Renal cortical epithelial cell (primary cell): ENCODE measurements at places on chromosomes 4 and X.

DNA sequence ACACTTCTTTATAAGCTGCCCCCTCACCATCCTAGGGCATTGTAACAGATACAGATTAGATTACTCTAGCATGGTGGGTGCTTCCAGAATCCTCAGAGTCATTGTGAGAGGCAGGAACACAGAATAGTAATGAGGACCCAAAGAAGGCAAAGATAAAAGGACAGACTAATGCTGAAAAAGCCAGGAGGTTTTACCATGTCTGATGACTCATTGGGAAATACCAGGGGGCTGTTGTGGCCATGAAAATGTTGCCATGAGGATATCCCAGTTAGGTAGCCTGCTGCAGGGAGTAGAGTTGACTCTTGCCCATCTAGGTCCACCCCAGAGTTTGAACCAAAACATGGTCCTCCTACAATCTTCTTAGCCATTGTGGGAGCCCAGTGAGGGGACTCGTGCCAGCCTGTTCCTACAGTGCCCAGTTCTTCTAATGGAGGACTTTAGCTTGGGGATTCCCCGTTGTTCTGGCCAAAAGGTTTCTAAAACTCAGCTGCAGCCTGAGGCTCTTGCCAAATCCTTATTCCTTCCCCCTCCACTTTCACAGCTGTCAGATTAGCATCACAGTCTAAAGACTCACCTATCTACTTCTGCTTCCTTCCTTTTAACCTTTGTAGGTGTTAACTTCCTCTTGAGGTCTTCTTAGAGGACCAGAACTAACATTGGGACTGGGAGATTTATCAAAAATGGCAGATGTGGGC lies 586.0 kb upstream of the AADAT start:
- DNase-seq: peak; percentile 28

- no peak for DNase-seq
Observed at GRCh38 chr4:173398779-173399415, at the start of gene SCRG1. SCRG1 (minus strand) TSS chr4:173399116; CDS start chr4:173391414, 7,702 bp downstream.

GRCh38 chr4:181982437-181982836 lies 260.8 kb upstream of the TENM3 start:
- no peak for DNase-seq

DNA sequence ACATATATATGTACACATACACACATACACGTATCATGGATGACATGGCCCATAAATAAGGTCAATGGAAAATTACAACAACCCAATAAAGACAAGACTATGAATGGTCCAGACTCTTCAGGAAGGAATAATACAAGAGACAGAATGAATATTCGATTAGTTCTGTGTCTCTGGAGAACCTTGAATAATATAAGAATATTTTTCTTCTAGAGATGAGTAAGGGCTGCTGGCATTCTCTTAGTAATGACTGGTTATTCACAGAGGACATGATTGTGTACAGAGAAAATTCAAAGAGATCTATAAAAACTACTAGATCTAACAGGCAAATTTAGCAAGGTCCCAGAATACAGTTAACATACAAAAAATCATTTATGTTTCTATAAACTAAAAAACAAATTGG lies 23.3 kb downstream of the SPIN4 start:
- no peak for DNase-seq

DNA sequence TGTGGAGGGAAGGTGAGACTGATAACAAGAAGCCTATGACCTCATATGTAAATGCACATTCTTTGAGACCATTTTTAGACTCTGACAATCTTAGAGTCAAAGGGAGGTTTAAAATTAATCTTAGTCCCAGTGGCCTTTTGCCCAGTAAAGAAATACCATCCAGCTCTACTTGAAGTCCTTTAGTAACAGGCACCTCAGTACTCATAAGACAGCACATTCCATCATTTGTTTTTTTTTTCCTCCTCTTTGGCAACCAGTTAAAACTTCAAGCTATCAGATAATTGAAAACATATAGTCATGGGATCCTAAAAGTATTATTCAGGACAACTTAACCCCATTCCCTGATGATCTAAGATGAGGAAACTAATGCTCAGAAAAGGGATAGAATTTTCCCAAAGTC lies 4.6 kb downstream of the EDA2R start:
- DNase-seq: no peak

GRCh38 chr4:39660045-39660444 lies 21.4 kb upstream of the SMIM14 start:
- no peak for DNase-seq

GRCh38 chr4:71446479-71447081 lies 107.8 kb downstream of the SLC4A4 start:
- DNase-seq: no peak

GRCh38 chr4:103306870-103307375 lies 108.8 kb upstream of the CENPE start:
- DNase-seq: no peak

GRCh38 chrX:143437439-143437838 lies 79.8 kb downstream of the SPANXN3 start:
- DNase-seq: peak; percentile 33

- DNase-seq: peak; percentile 51
Observed at GRCh38 chr4:80767944-80768343, 262.6 kb upstream of the BMP3 start.

- DNase-seq: no peak
Observed at GRCh38 chrX:21843179-21843578, 3.8 kb downstream of the MBTPS2 start.

DNA sequence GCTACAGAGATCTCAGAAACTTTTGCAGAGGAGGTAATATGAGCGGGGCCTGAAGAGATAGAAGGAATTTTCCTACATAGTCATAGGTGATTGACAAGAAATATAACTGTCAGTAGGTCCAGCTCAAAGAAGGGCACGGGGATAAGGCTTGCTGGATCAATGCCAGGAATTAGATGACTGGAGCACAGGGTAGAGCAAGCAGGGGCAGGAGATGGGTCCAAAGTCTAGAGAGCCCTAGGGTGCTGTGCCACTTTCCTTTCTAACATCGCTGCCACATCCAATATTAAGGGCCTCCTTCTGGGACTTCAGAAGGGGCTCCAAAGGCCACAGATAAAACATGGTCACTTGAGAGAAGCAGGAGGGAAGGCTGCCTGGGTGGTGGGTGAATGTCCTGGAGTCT lies 402.2 kb downstream of the MID1IP1 start:
- no peak for DNase-seq

DNA sequence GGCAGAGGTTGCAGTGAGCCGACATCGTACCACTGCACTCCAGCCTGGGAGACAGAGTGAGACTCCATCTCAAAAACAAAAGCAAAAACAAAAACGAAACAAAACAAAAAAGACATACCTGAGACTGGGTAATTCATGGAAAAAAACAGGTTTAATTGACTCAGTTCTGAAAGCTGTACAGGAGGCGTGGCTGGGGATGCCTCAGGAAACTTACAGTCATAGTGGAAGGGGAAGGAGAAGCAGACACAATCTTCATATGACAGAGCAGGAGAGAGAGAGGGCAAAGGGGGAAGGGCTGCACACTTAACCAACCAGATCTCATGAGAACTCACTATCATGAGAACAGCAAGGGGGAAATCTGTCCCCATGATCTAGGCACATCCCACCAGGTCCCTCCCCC lies 229.5 kb downstream of the STK32B start:
- DNase-seq: no peak

DNA sequence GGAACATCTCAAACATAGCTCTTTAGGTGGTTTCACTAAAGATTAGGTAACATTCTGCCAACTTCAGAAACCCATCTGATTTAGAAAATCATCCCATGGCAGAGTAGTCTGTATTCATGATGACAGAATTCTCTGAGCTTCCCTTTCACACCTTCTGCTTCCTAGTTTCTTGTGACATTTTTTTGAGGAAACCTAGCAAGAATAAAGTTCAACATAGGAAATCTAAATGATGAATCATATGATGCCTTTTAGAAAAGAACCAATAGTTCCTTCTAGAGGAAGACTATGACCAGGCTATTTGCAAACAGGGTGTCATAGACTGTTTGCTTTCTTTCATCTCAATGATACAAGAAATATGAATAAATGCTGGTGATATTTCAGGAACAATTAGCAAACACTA lies 49.8 kb upstream of the CAMK2D start:
- DNase-seq: peak; percentile 18

- DNase-seq: no peak
Observed at GRCh38 chrX:96376266-96376665, 308.4 kb upstream of the DIAPH2 start.

DNA sequence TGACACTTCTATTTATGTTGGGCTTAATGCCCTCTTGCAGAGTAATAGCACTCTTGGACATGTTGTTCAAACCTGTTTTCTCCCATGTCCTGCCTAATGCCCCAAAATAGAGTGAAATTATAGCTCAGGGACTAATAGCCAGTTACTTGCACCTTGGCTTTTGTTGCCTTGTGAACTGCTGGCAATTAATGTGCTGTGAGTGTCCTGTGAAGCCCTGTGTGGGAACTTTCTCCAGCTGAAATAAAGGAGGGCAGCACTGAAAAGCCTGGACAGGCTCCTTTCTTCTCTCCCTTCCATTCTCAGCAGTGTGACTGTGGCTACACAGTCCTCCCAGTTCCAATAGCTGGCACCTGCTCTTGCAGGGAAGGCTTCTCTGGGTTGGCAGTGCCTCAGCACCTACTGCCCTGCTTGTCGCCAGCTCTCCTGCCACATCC lies 72.4 kb downstream of the DCLK2 start:
- no peak for DNase-seq

DNA sequence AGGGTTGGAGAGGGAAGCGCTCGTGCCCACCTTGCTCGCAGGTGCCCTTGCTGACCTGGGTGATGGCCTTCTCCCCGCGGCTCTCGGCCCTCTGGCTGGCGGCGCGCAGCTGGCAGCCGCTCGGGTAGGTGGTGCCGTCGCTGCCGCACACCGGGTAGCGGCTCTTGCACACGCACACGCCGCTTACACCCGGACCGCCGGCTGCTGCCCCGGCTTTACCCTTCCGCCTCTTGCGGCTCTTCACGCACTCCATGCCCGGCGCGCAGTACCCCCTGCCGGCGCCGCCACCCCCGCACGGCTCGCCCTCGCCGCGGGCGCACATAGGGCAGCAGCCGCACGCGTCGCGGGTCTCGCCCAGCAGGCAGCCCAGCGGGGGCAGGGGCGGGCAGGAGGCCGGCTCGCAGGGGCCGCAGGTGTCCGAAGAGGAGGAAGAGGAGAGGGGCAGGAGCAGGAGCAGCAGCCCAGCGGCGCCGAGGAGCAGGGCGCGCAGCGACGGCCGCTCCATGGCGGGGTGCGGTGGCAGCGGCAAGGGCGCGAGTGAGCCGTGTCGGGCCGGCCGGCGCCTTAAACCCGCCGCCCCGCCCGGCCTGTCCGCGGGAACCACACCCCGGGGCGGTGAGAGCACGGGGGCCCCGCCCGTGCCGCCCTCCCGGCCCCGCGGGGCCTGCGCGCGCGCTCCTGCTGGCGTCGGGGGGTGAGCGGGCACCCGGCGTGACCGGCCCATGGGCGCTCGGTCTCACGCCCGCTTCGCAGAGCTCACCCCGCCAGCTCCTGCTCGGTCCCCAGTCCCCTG lies at the start of gene IGFBP7:
Gene IGFBP7, minus strand, starts transcription at position 539 of the 793 bp plus-strand sequence. Its CDS starts 34 bp downstream, at position 505.
- DNase-seq: no peak

DNA sequence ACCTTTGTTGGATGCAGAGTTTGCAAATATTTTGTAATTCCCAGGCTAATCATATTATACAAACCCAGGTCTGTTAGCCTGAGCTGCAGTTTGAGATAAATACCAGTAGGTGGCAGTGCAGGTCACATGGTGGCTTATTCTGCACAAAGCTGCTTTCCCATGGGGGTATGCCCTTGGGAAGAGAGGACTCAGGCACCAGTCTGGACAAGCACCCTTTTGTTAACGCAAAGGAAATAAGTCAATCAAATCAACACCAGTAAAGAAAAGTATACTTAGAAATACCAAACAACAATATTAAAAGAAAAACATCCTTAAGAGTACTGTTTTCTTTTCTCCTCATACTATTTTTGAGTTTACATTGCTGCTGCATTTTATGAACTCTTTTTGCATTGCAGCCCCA lies 389.0 kb upstream of the ZFP42 start:
- DNase-seq: peak; percentile 41

DNA sequence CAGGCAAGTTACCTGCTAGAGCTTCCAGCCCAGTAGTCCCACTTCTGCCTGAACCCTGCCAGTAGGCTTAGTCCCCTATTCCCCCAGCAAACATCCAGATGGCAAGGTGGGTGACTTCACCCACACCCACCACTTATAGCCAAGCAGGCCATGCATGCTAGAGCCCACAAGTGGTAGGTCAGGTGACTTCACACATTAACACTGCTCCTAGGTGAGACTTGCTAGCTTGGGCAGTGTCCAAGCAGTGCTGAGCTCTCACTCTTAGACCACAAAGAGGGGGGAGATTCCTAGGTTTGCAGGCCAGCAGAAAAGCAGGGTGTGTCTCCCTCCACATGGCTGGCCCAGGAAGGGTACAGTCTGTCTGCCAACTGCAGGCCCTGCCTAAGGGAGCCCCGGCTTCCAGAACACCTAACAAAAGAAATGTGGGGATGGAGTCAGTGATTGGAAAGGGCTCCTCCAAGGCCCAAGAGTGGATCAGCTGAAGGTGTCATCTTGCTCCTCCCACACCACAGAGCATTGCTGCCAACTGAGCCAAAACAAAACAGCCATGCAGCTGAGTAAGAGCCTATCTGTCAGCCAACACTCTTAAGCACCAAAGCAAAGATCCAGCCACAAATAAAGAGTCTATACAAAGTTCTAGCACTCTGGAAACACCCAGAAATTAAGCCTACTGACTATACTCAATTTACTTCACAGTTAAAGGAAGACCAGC lies 158.1 kb upstream of the USP38 start:
- DNase-seq: peak; percentile 19

DNA sequence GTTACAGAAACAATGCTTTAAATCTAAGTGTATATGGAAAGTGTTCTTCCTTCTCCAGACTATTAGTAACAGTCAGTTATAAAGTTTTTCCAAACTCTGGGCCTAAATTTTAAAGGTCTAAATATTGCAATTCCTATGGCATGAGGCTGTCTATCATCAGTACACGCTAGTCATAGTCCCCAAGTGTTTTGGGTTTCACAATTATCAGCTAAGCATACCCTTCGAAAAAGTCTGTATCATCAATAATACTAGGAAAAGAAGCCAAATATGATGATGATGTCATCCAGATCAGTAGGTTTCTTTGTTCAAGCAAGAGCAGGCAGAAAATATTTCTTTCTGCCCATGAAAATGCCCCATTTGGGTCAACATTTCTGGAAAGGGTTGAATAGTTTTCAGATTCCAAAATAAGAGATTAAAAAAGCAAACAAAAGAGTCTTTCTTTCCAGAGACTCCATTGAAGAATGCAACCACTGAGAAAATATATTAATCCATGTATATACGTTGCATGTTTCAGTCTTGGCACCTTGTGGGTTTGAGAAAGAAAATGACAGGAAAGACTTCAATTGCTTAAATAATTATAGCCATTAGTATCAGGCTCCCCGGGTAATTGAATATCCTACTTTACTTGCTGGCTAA lies 173.8 kb downstream of the CAMK2D start:
- DNase-seq: no peak

DNA sequence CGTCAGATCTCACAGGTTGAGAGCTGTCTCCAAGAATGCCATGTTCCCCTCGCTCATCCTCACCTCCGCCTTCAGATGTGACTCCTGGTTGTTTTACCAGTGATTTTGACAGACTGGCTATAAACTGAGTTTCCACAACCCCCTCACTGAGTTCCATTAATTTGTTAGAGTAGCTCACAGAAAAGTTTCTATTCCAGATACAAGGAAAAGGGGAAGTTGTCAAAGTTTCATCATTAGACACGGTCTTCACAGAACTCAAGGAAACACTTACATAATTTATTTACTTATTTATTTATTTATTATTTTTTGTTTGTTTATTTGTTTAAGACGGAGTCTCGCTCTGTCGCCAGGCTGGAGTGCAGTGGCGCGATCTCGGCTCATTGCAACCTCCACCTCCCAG lies 55.7 kb upstream of the IQSEC2 start:
- no peak for DNase-seq
